ENCODE measurements at places on chromosomes 12 and 14.

- DNase-seq: no peak
Measured at GRCh38 chr12:31931796-31932715, 27.2 kb upstream of the RESF1 start.

DNA sequence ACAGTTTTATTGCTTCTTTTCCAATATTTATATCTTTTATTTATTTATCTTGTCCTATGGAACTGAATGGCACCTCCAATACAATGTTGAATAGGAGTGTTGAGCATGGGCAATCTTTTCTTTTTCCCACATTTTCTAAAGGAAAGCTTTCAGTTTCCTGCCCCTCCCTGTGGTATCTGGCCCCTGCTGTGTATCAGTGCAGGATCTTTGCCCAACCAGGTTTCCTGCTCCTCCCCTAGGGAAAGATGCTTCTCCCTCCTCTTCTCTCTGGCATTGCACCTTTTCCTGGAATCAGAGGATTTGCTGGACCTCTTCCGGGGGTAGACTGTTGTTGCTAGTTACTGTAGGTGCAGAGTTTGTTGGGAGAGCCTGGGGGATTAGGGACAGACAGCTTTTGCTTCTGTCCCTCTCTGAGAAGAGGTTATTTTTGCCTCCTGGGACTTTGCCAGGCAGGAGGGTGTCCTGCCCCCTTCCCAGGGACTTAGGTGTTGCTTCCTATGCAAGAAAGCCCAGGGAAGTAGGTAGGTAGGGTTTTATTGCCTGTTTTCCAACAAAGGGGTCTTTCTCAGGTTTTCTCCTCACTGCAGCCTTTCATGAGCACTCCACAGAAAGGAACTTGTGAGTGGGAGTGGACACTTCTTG lies 67.6 kb downstream of the POLR3B start:
- DNase-seq: no peak

DNA sequence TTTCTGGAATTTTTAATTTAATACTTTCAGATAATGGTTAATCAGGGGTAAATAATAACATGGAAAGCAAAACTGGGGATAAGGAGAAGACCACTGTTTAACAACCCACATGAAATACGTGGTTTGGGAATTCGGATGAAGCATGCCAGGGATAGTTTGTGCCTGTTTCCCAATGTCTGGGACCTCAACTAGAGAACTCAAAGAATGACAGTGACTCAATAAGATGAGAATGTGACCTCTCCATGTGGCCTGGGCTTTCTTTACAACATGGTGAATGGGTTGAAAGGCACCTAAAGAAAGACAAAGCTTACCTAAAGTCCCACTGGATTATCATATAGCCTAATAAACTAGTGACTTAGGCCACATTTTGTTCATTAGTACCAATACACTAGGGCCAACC lies 460.3 kb upstream of the LRFN5 start:
- no peak for DNase-seq

DNA sequence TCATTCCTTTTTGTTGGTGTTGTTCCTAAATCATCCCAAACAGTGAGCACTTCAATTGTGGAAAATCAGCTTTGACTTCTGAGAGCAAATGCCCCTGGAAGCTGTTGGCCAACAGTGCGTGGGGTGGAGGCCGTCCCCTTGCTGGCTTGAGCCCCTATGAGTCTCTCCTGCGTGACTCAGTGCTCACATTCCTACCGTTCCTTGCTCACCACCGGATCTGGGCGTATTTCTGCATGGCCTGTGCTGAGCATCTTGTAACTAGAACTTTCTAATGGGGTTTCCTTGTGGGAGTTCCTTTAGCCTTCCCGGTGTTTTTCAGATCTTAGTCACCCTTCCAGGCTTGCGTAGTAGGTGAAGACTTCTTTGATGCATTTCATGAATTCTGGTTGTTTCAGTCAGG lies 14.7 kb downstream of the SERPINA1 start:
- no peak for DNase-seq

- DNase-seq: no peak
Measured at GRCh38 chr14:47509957-47510356, 165.4 kb downstream of the MDGA2 start.

GRCh38 chr12:10236720-10237119 lies 24.0 kb downstream of the GABARAPL1 start:
- DNase-seq: no peak

DNA sequence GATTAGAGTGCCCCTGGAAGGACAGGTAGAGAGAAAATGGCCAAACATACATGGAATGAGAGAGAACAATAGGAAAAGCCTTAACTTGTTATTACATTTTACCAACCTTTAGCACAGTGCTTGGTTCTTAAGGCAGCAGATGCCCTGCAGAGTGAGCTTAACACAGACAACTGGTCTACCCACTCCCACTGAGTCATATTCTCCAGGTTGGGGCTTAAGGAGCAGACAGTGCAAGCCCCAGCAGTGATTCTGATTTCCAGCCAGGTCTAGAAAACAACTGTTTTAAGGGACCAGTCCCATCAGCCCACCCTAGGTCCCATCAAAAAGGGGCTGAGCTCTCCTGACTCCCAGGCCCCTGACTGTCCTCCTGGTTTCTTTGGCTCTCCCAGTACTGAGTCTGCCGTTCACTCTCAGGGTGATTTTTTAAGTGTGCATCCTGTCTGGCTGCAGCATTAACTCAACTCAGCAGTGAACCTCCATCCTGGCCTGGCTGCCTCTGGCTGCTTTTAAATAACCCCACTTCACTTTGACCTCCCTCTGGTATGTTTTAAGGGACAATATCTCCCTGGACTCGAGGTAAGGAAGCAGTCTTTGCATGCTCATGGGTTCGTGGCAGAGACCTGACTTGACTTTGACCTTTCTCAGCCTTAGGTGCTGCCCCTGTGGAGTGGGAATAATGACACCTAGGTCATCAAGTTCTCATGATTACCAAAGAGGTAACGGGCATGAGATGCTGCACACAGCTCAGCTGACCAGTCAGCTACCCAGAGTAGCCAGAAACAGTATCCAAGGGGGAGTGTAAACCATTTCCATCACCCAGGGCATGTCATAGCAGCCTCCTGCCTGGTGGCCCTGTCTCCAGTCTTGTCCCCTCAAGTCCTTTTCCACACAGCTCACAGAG lies 210.7 kb upstream of the PWP1 start:
- DNase-seq: no peak

DNA sequence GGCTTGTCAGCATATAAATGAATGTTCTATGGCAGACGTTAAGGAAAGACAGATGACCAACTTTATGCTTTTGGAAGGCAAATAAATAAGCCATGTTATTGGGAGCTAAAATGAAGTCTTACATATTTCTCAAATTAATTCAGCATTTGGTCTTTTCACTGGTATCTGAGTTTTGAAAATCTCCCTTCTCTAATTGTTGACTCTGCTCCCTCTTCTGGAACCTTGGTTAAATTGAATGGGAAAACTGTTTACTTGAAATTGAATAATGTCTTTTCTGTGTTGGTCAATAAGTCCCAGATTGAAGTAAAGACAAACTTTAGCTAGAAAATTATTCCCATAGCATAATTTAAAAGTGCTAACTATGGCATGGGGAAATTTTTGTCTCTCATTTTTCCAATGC lies 38.7 kb downstream of the LGR5 start:
- DNase-seq: no peak

DNA sequence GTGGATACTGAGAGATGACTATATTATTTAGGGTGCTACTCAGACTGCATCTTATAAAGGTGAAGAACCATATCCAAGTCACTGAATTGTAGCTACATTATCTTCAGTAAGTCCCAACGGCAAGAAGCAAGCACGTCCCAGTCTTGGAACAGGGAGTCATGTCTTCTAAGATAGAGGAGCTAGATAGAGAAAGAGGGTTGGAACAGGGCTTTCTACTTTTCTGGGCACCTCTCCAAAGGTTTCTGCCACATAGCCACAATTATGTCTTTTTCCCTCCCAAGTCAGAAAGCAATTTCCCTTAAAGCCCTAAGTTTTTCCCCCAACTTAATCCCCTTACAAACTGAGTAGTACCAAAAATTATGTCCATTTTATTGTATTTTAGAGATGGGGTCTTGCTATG lies 22.4 kb downstream of the MAPK1IP1L start:
- DNase-seq: no peak

DNA sequence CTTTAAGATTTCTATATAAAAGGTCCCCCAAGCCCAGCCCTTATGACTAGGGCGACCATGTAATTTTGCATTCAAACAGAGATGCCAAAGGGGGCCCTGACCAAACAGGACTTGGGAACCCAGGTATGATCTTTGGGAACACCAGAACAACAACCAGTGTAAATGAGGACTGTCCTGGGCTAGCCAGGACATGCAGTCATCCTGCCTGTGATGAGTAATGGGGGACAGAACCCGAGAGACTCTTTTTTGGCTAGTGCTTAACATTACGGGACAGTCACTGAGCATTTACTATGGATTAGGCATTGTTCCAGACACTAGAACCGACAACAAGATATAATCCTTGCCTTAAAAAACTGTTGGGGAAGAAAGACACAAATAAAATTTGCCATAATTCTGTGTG lies 337.3 kb downstream of the CACNA1C start:
- DNase-seq: no peak

GRCh38 chr12:50558970-50559369 lies 54.2 kb downstream of the DIP2B start:
- no peak for DNase-seq

DNA sequence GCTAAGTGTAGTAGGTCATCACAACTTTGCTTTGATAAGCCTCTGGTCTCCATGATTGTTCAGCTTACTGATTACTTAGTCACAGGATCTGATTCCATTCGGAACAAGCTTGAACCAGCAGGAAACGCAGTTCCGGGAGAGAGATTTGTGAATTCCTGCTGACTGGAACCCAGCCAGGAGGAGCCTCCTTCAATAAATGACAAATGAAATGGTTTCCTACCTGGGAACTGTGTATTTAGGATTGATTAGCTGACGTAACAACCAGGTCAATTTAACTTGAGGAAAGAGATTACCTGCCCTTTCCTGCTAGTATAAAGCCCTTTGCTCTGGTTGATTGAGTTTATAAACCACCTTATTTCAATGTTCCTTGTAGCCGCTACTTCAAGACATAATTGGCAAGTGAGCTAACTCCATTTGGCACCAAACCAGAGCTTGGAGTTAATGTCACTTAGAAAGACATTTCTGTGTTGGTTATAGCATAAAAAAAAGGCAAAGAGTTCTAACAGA lies 35.1 kb upstream of the KCNH3 start:
- no peak for DNase-seq

- no peak for DNase-seq
Measured at GRCh38 chr12:108478611-108479206, 36.4 kb upstream of the FICD start.

GRCh38 chr12:103819312-103819711 lies 21.7 kb downstream of the NT5DC3 start:
- DNase-seq: no peak

DNA sequence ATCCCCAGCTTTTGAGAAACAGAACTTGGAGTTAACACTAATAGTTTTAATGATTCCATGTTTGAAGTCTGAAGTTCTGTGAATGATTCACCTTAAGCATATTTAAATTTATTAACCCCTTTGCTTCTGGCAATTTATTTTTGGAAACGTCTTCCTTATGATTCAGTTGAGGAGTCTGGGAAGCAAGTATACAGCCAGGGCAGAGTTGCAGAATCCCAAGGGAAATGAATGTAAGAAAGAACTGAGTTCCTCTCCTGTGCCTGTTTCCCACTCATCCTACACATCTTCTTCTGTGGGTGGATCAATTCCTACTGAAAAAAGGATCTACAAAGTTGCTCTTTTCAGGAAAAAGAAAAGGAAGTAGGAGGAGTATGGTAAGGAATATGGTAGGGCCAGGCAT lies 108.2 kb upstream of the CCDC91 start:
- no peak for DNase-seq

DNA sequence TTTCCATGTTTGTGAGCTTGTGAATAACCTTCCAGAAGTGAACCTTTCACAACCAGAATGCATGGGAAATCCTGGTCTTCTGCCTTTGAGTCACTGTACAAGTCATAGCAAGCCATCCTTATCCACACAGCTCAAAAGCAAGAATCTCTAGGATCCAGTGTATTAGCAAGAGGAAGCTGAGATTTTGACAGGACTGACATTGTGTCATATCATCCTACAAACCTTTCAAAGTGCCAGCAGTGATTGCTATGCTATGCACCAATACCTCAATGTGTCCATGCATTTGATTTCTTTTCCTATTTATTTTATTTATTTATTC lies 13.5 kb upstream of the NRDE2 start:
- no peak for DNase-seq

DNA sequence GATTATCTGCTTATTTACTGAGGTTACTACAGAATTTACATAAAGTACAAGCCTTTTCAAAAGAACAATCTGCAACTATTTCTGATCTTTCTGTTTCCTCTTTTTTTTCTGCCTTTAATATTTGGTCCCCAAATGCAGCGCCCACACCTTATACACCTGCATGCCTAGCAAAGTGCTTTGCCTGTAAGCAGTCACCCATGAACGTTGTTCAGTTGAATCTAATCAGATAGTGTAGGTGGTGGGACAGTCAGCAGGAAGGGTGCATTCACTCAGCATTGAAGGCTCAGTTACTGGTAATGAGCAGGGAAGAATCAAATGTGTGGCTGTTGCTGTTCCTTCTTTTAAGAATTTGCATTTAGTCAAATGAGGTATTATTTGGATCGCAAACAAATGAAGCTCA lies 108.4 kb downstream of the GPR135 start:
- no peak for DNase-seq

GRCh38 chr14:50230401-50230700 lies 1.0 kb downstream of the SOS2 start:
- no peak for DNase-seq

DNA sequence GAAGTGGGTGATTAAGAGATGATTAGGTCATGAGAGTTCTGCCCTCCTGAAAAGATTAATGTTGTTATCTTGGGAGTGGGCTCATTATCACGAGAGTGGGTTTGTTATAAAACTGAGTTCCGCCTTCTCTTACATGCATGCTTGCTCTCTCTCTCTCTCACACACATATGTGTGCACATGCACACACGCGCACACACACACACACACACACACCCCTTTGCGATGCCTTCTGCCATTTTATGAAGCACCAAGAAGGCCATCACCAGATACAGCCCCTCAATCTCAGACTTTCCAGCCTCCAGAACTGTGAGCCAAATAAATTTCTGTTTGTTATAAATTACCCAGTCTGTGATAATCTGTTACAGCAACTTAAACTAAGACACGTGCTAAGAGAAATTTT lies 5.7 kb upstream of the SLC41A2 start:
- no peak for DNase-seq

- no peak for DNase-seq
Measured at GRCh38 chr12:89918172-89918846, 209.7 kb upstream of the ATP2B1 start.

- DNase-seq: no peak
Measured at GRCh38 chr12:120361506-120362208, 7.3 kb downstream of the MSI1 start.

DNA sequence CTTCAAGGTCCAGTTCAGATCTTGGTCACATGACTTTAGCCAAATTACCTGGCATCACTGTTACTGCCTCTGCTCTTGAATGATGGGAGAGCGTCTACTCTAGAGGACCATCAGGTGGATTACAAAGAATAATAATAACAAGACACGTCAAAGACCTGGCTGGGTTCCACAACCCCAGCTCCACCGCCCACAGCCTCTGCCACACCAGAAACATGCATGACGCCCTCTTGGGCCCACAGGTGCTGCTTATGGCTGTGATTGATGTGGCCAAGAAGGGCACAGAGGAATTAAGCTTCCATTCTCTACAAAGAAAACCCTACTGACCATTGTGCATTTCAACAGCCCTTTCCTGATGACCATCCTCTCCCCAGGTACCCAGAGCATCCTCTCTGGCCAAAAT lies 18.2 kb downstream of the SERPINA3 start:
- DNase-seq: no peak

Data from NCI-H1048 (cell line).